H7 (cell line): ENCODE measurements at places on chromosomes 2 and 18.
A peak's percentile ranks its signal among the peaks of the same experiment; 100 is the strongest.

DNA sequence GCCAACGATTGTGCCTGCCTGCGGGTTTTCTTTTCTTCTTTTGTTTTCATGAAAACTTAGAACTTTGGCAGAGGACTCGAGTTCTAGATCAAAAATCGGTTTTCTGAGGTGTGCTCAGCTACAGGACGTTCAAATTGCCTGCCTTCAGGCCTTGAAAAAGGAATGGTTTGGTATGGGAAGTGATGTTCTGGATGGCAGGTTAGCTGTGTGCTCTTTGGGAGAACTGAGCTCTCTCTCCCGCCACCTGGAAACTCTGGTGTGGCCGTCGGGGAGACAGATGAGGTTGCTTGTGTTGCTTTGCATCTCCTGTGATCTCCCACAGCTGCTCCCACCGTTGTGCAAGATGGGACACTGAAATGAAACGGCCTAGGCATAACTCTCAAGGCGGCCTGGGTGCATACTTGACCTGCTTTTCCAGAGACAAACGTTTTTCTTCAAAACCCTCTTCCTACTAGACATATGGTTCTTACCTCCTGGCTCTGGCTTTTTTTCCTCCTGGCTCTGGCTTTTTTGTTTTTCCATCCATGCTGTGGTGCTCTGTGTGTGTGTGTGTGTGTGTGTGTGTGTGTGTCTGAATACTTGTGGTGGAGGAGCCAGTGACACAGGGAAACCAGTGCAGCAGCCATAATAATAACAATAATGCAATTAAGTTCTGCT lies 2.0 kb downstream of the FMNL2 start:
- peak; percentile 31 for DNase-seq

DNA sequence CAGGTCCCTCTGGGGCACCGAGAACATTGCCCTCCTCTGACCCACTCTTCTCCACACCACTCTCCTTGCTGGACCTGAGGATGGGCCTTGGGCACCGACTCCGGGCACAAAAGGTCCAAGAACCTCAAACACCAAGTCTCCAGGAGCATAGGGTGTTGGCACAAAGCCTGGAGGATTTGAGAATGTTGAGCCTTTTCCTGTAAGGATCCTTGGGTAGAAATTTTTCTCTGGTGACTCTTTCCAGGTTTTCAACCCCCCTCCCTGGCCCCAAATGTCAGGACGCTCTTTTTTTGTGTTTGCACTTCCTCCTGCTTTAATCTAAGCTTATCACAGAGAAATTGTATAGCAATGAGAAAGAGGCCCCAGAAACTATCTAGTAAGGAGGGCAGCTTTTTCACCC lies 9.2 kb downstream of the SPR start:
- no peak for DNase-seq

- peak; percentile 68 for DNase-seq
These were observed 46.2 kb upstream of the SNTG2 start for GRCh38 chr2:904246-905024.

- no peak for DNase-seq
These were observed 271.5 kb upstream of the MMADHC start for GRCh38 chr2:149858901-149859634.

- no peak for DNase-seq
These were observed 371.1 kb downstream of the FIGN start for GRCh38 chr2:163364736-163365135.

DNA sequence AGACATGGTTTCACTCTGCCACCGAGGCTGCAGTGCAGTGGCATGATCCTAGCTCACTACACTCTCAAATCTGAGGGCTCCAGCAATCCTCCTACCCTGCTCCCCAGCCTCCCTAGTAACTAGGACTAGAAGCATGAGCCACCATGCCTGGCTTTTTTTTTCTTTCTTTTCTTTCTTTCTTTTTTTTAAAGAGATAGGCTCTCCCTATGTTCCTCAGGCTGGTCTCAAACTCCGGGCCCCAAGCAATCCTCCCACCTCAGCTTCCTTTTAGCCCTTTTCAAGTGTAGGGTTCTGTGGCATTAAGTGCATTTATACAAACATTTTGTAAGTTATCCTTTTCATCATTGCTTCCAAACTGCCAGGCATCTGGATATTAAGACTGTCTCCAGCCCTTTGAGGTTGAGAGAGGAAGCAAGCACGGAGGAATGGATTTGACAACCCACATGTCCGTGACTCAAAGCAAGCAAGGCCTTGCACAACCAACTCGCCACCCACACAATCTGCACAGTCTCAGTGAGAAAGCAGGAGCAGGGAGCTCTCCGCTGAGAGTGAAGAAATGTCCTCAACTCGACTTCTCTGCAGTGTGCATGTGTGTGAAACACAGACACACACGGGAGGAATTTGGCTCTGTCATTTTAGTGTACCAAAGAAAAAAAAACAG lies 65.6 kb downstream of the ATP8B1 start:
- no peak for DNase-seq

DNA sequence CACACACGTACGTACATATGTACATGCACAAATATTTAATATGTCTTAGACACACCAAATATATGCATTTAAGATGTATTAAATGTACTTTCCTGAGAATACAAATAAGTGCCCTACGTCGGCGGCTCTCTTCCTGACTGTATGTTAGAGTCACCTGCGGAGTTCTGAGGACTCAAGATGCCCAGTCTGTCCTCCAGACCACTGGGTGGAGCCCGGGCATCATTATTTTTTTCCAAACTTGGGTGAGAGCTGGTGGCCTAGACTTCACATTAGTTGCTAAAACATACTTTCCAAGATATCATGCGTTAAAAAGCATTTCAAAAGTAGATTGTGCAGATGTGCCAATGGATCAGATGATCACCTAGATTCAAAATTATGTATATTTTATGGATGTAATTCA lies 2.9 kb downstream of the IL18R1 start:
- no peak for DNase-seq

GRCh38 chr2:69642709-69643601 lies 584 bp downstream of the AAK1 start:
- peak; percentile 70 for DNase-seq

- DNase-seq, result no peak
These were observed 40.1 kb downstream of the KCTD18 start for GRCh38 chr2:200469708-200470211.

- no peak for DNase-seq
These were observed 66.5 kb upstream of the CABLES1 start for GRCh38 chr18:23068570-23069310.

- DNase-seq, result no peak
These were observed 144.3 kb upstream of the DAPL1 start for GRCh38 chr2:158650646-158651357.

- no peak for DNase-seq
These were observed 62.1 kb downstream of the NUP35 start for GRCh38 chr2:183186296-183186695.

GRCh38 chr2:109331896-109332848 lies 203.2 kb downstream of the SH3RF3 start:
- DNase-seq, result peak; percentile 61

DNA sequence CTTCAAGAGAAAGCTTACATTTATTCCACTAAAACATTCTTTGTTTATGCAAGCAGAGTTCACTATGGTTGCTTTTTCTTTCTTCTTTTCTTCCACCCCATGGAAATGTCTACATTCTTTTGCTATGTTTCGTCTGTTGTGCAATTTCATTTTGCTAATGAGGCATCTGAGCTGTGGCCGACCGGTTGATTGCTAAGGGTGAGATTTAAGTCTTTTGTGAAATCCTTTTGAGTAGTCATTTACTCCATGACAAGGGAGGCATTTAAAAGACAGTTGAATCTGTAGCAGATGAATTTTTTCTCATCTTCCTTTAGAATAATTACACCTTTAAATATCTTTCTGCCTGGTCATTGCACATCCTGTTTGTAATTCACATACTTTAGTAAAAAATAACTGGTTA lies 324.1 kb upstream of the THUMPD2 start:
- no peak for DNase-seq

DNA sequence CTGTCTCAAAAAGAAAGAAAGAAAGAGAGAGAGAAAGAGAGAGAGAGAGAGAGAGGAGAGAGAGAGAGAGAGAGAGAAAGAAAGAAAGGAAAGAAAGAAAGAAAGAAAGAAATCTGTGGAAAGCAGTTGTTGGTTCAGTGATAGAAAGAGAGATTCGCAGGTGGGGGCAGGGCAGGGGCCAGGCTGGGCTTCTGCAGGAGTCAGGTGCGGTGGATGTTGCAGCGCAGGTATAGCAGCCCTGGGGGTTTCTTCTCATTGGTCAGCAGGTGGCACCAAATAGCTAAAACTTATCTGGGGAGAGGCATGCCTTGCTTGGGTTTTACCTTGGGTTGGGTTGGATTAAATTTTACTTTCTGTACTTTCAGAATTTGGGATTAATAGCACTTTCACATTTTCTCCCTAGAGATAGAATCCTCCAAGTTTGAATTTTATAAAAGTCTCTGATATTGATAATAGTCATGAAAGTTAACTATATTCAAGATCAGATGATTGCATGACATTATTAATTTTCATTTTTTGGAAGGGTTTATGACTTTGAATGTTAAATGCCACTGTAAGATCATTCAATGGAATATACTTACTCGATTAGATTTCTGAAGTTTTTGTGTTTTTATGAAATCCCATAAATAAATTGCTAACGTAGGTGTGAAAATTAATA lies 66.6 kb downstream of the SPTBN1 start:
- peak; percentile 75 for DNase-seq

DNA sequence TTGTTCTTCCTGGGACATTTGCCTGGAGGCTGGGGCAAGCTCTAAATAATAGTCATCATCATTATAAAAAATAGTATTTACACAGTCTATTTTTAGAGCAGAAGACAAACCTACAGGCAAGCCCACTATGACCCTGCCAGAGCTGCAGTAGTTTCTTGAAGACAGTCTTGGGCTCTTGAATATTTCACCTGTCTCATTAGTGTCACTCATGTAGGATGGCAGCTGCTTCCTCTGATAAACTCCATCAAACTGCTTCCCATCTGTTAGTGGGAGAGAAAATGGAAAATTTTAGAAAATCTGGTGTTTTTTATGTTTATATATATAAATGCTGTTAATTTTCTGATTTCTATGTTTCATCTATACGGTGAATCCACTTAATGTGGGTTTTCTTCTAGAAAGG lies 8.5 kb upstream of the CYRIA start:
- DNase-seq, result no peak

DNA sequence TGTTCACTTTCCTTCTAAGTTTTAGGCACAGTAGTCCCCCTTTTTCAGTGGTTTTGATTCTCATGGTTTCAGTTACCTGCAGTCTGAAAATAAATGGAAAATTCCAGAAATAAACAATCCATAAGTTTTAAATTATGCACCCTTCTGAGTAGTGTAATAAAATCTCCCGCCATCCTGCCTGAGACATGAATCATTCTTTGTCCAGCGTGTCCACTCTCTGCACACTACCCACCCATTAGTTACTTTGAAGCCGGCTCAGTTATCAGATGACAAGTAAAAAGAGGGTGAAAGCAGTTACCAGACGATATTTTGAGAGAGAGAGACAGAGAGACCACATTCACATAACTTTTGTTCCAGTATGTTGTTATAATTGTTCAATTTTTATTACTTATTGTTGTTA lies 400.5 kb downstream of the TMX3 start:
- no peak for DNase-seq

GRCh38 chr2:166000401-166000800 lies 46.8 kb upstream of the TTC21B start:
- DNase-seq, result no peak
